Stimulated activated CD4-positive, alpha-beta T cell treated with anti-CD3 and anti-CD28 coated beads, Interleukin-2, amount 100 ng/mL, for 24 hours (primary cell): ENCODE measurements at places on chromosomes 7 and 10.

DNA sequence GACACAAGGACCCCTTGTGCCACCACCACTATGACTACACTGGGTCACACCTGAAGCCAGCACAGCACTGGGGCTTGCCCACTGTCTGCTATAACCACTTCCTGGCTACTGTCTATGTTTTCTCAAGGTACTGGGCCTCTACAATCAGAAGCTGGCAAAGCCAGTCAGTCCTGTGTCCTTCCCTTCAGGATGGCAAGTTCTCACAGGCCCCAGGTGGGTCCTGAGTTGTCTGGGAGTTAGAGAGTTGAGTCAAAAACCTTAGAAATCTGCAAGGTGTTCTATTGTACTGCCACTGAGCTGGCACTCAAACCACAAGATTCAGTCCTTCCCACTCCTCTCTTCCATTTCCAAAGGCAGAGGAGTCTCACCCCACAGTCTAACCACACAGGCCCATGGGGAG is 705.5 kb downstream of the IPMK start:
- no peak for DNase-seq

- DNase-seq = no peak
Measured at GRCh38 chr10:64458306-64458705, 937.1 kb downstream of the REEP3 start.

DNA sequence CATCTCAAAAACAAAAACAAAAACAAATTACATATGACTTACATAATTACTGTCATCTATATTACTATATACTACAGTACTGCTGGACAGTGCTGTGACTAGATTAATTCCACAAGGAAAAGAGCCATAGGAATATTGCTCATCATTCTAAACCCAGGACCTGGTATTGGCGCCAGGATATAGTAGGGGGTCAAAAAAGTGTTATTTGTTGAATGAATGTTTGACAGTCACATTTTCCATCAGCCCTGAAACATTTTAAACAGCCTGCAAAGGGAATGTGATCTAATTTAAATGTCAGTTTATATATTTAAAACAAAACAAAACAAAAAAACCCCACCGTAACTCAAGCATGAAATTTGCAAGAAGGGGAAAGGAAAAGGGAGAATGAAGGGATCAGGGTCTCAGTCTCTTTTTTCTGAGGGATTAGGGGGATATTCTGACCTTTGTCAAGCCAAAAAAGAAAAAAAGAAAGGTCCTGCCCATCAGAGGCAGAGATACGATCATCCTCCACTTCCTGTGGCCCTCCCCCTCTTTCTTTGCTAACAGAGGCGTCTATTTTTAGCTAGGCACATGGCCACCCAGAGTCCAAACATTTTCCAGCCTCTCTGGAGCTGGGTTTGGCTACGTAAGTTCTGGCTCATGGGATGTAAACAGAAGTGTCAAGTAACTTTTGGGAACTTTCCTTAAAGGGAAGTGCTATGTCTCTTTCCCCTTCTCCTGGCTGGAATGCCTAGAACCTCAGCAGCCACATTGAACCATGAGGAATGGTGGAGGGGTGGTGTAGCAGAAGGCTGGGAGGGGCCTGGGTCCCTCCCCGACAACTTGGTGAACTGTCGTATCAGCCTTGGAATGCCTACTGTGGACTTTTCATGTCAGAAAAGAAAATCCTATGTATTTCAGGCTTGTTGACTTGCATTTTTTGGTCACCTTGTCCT is 44.6 kb upstream of the DLG5 start:
- no peak for DNase-seq

GRCh38 chr10:89837165-89838043 is 136.0 kb downstream of the KIF20B start:
- peak; percentile 34 for DNase-seq

GRCh38 chr10:76675951-76676587 is 961.5 kb downstream of the KCNMA1 start:
- DNase-seq = no peak
